Left colon (tissue), 2 donors: ENCODE measurements at places on chromosomes 2 and 18. TPM values are rescaled to one million over a fixed set of nuclear protein-coding genes. Genes with fewer than 3 reads are reported as not detected.

DNA sequence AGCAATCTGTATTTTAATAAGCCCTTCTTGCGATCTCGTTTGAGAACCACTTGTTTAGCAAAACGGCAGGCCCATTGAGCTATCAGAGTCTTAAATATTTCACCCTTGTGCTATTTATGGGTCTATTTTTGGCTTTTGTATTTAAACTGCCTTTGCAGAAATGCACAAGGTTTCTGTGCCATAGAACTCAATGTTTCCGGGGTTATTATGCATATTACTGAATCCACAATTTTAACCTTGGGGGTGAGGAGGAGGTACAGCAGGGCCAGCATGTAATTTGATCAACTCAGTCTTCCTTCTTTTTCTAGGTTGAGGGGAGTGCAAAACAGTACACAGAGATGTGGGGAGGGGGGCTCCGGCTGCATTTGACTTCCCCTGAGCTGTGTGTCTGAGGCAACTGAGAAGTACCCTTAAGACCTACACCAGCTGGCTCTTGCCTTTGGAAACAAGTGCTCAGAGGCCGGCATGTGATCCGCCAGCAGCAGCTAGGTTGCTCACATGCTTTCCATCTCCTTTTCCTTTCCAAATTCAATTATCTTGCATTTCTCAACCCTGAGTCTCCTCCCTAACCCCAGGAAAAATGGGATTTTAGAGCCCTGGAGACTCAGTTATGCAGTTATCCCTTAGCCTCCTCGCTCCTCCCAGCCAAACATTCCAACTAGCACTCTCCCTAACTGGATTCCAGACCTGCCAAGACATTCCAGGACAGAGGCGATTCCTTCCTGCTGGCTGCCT is 103.0 kb downstream of the HNRNPLL start:
- no peak for DNase-seq

Gene FAM124B
- 0.53 TPM for total RNA-seq

GRCh38 chr2:197212344-197213262 is 98.0 kb downstream of the ANKRD44 start:
- DNase-seq, result no peak

DNA sequence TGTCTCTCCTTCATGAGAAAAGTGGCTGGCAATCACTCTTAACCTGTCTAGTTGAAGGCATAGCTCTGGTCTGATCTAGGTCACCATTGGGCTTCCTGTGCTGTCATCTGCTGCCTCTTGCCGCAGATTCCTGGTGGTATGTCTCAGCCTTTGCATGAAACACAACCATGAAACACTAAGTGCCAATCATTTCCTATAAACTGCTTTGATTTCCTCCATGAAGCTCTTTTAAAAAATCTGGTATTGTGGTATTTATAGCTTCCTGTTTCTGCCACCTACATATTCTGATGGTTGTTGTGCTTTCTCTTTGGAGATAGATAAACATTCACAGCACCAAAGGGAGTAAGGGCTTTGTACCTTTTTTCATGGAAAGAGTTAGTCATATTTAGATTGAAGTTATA is 120.0 kb upstream of the EPC2 start:
- no peak for DNase-seq

Gene LBX2
- 1.7 TPM for total RNA-seq

DNA sequence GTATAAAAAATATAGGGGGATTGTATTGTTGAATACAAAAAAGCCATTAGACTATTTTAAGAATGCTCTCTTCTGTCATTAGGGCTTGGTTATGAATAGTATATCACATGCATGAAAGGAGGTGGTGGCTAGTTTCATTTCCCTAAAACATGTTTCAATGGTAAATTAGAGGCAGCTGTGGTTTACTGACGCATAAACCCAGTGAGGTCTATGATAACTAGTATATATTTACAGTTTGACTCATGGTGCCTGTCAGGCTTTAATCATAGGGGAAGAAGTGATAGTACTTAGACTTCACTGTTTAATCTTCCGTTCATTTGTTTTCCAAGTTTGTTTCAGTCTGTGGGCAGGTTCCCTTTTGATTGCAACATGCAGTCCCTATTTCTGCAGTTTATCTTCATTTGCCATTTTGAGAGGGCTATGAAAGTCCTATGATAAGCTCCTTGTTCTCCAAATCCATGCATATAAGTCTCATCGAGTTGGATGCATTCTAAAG is 55.1 kb upstream of the MAP4K3 start:
- no peak for DNase-seq

Gene BIRC6
- total RNA-seq, result 126 TPM

Gene GPR39
- 22.3 TPM for total RNA-seq

- no peak for DNase-seq
Measured at GRCh38 chr18:13638719-13639595, 87.4 kb downstream of the FAM210A start.

GRCh38 chr2:120389036-120389391 is 43.1 kb downstream of the INHBB start:
- DNase-seq, result no peak
